ENCODE measurements at places on chromosomes 7 and 10. TPM values are rescaled to one million over a fixed set of nuclear protein-coding genes. Genes with fewer than 3 reads are reported as not detected.

DNA sequence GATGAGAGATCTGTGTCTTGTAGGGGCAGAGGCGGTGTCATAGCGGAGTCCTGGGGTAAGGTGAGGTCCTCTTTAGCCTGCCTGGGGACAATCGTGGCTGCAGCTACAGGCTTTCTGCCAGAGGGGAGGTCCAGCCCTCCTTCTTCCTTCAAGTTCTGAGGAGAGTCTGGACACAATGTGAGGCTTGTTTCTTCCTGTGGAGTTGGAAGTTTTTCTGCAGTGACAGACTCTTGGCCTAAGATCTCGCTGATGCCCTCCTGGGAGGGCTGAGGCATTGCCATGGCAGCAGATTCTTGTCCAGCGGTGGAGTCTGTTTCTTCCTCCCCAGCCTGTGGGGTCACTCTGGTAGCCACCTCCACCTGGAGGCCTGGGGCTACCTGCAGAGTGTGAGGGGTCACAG is 4.4 kb downstream of the NACAD start:
- peaks cover 6% of the 10 kb centered on the region for H3K4me1 ChIP-seq
- H3K36me3 ChIP-seq = no peaks in the 10 kb centered on the region
- DNase-seq = no peak
- H3K27ac ChIP-seq = no peak overlapping the region
- no peaks in the 10 kb centered on the region for H3K27me3 ChIP-seq

- DNase-seq = no peak
- peaks cover 54% of the 10 kb centered on the region for H3K4me1 ChIP-seq
- H3K4me3 ChIP-seq = no peak overlapping the region
- peaks cover 14% of the 10 kb centered on the region for H3K36me3 ChIP-seq
Measured at GRCh38 chr7:116317907-116318306, 107.6 kb downstream of the TES start.

GRCh38 chr7:66953044-66953427 is 32.0 kb downstream of the TMEM248 start:
- peaks cover 22% of the 10 kb centered on the region for H3K4me1 ChIP-seq
- no peak for DNase-seq
- no peaks in the 10 kb centered on the region for H3K27me3 ChIP-seq
- H3K36me3 ChIP-seq = peaks cover 32% of the 10 kb centered on the region

GRCh38 chr10:7383442-7383841 is 27.4 kb downstream of the SFMBT2 start:
- no peaks in the 10 kb centered on the region for H3K36me3 ChIP-seq
- H3K27ac ChIP-seq = no peak overlapping the region
- H3K4me1 ChIP-seq = no peaks in the 10 kb centered on the region
- DNase-seq = no peak

GRCh38 chr7:148761499-148762278 is 63.0 kb downstream of the CUL1 start:
- no peak overlapping the region for H3K27ac ChIP-seq
- H3K4me1 ChIP-seq = no peaks in the 10 kb centered on the region
- no peaks in the 10 kb centered on the region for H3K36me3 ChIP-seq
- H3K27me3 ChIP-seq = no peaks in the 10 kb centered on the region
- DNase-seq = no peak
- no peak overlapping the region for H3K4me3 ChIP-seq

DNA sequence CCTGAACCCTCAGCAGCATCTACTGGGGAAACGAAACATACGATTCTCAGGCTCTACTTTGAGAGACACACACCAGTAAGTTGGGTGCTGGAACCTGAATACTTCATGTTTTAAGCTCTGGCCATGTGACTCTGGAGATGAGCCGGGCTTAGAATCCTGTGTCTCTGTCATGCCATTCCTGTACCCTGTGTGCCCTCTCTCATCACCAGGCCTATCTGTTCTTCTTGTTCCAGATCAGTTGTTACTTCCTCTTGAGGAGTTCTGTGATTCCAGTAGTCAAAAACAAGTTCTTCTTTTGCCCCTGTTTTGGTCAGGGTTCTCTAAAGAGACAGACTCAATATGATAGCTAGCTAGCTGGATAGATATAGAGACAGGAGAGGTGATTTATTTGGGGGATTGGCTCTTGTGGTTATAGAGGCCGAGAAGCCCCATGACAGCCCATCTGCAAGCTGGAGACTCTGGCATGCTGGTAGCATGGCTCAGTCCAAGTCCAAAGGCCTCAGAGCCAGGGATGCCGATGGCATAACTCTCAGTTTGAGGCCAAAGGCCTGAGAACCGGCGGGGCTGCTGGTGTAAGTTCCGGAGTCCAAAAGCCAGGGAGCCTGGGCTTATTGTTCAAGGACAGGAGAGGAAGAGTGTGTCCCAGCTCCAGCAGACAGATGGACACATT is 54.3 kb downstream of the CHN2 start:
- no peaks in the 10 kb centered on the region for H3K36me3 ChIP-seq
- H3K27ac ChIP-seq = no peak overlapping the region
- no peak for DNase-seq
- no peaks in the 10 kb centered on the region for H3K27me3 ChIP-seq
- no peaks in the 10 kb centered on the region for H3K4me1 ChIP-seq

- no peak overlapping the region for H3K27ac ChIP-seq
- peaks cover 4% of the 10 kb centered on the region for H3K4me1 ChIP-seq
- H3K4me3 ChIP-seq = no peak overlapping the region
- no peaks in the 10 kb centered on the region for H3K36me3 ChIP-seq
- no peak for DNase-seq
Measured at GRCh38 chr10:60044242-60044641, 137.9 kb upstream of the CCDC6 start.

GRCh38 chr10:61897671-61898434 is 3.6 kb upstream of the ARID5B start:
- peak overlapping the region; percentile 66 for H3K27ac ChIP-seq
- peaks cover 34% of the 10 kb centered on the region for H3K4me1 ChIP-seq
- H3K4me3 ChIP-seq = peak overlapping the region; percentile 75
- no peak for DNase-seq
- no peaks in the 10 kb centered on the region for H3K36me3 ChIP-seq
- H3K27me3 ChIP-seq = no peaks in the 10 kb centered on the region

DNA sequence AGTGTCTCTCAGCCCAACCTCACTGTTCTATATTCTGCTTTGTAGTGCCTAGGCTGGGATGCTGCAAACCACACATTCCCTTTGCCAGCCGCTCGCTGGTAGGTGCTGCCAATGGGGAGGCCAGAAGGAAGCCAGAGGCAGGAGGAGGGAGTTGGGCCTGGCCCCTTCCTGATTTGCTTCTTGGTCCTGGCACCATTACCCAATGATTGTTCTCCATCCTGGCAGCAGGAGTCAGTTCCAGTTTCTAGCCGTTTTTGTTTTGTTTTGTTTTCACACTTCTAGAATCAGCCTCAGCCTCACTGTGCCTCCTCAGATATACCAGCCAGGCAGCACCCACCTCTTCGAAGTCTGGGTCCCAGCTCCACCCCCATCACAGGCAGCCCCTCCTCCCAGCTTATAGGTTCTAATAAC is 27.4 kb upstream of the LOXL4 start:
- no peak overlapping the region for H3K27ac ChIP-seq
- DNase-seq = no peak
- peaks cover 50% of the 10 kb centered on the region for H3K27me3 ChIP-seq
- H3K4me1 ChIP-seq = peaks cover 17% of the 10 kb centered on the region
- no peaks in the 10 kb centered on the region for H3K36me3 ChIP-seq
- H3K4me3 ChIP-seq = no peak overlapping the region

GRCh38 chr7:138258197-138258559 is 181.9 kb downstream of the AKR1D1 start:
- H3K4me3 ChIP-seq = no peak overlapping the region
- no peak overlapping the region for H3K27ac ChIP-seq
- no peaks in the 10 kb centered on the region for H3K27me3 ChIP-seq
- H3K36me3 ChIP-seq = no peaks in the 10 kb centered on the region

DNA sequence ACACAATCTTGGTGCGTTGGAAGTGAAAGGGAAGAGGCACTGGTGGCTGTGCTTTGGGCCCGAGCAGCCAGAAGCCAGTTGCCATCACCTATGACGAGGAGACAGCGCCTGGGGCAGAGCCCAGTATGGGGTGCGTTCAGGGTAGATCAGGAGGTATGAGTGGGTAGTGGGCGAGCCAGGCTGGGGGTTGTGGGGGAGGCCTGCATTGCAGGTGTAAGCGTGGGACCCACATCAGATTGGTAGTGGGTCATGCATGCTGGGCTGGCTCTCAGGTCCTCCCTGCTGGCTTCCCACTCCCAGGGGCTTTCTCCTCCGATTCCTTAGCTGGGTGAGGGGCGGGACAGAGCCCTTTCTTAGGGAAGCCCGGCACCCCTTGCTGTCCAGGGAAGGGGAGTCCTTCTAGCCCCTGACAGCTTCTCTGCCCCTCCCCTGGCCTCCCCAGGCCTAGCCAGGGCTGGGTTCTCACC is 445 bp upstream of the PVRIG start:
- H3K36me3 ChIP-seq = no peaks in the 10 kb centered on the region
- H3K4me1 ChIP-seq = no peaks in the 10 kb centered on the region
- no peaks in the 10 kb centered on the region for H3K27me3 ChIP-seq
- H3K4me3 ChIP-seq = no peak overlapping the region

GRCh38 chr7:45564485-45564884 is 9.7 kb upstream of the ADCY1 start:
- H3K4me1 ChIP-seq = no peaks in the 10 kb centered on the region
- no peaks in the 10 kb centered on the region for H3K36me3 ChIP-seq
- peaks cover 57% of the 10 kb centered on the region for H3K27me3 ChIP-seq
- H3K27ac ChIP-seq = no peak overlapping the region
- DNase-seq = no peak
- no peak overlapping the region for H3K4me3 ChIP-seq

- H3K27me3 ChIP-seq = peaks cover 9% of the 10 kb centered on the region
- DNase-seq = no peak
- H3K4me1 ChIP-seq = no peaks in the 10 kb centered on the region
- no peak overlapping the region for H3K27ac ChIP-seq
- no peak overlapping the region for H3K4me3 ChIP-seq
Measured at GRCh38 chr7:51665045-51665780, 348.6 kb upstream of the COBL start.

GRCh38 chr10:124117833-124118232 is 24.4 kb upstream of the CHST15 start:
- H3K27me3 ChIP-seq = no peaks in the 10 kb centered on the region
- H3K27ac ChIP-seq = no peak overlapping the region
- H3K4me3 ChIP-seq = no peak overlapping the region
- no peak for DNase-seq
- H3K36me3 ChIP-seq = no peaks in the 10 kb centered on the region
- no peaks in the 10 kb centered on the region for H3K4me1 ChIP-seq

GRCh38 chr7:66642932-66643331 is 14.3 kb downstream of the KCTD7 start:
- H3K27me3 ChIP-seq = no peaks in the 10 kb centered on the region
- H3K36me3 ChIP-seq = peaks cover 6% of the 10 kb centered on the region
- H3K4me3 ChIP-seq = no peak overlapping the region
- DNase-seq = no peak

DNA sequence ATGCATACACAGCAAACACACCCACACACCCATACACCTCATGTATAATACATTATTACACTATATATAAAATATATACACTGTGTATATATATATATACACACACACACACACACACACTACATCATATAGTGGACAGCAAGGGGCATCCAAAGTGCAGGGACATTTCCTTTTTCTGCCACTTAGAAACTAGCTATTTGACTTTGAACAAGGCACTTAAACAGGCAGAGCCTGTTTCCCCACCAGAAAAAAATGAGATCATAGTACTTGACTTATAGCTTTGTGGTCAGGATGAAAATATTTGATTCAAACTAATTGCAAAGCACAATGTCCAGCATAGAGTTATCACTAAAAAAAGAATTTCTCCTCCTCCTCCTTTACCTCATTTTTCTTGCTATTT is 254.3 kb upstream of the NPVF start:
- no peaks in the 10 kb centered on the region for H3K36me3 ChIP-seq
- DNase-seq = no peak
- no peaks in the 10 kb centered on the region for H3K4me1 ChIP-seq
- H3K27ac ChIP-seq = no peak overlapping the region
- peaks cover 36% of the 10 kb centered on the region for H3K27me3 ChIP-seq

GRCh38 chr10:11451640-11452260 is 159.7 kb downstream of the USP6NL start:
- no peaks in the 10 kb centered on the region for H3K4me1 ChIP-seq
- DNase-seq = no peak
- H3K36me3 ChIP-seq = no peaks in the 10 kb centered on the region
- no peak overlapping the region for H3K4me3 ChIP-seq

- peaks cover 9% of the 10 kb centered on the region for H3K4me1 ChIP-seq
- no peak overlapping the region for H3K27ac ChIP-seq
- H3K36me3 ChIP-seq = no peaks in the 10 kb centered on the region
- DNase-seq = no peak
- no peaks in the 10 kb centered on the region for H3K27me3 ChIP-seq
- H3K4me3 ChIP-seq = no peak overlapping the region
Measured at GRCh38 chr10:125115409-125115808, 45.0 kb downstream of the CTBP2 start.

GRCh38 chr10:6223981-6224380 is 21.2 kb downstream of the PFKFB3 start:
- no peak overlapping the region for H3K4me3 ChIP-seq
- H3K36me3 ChIP-seq = peaks cover 27% of the 10 kb centered on the region
- no peak for DNase-seq
- no peaks in the 10 kb centered on the region for H3K27me3 ChIP-seq
- peaks cover 12% of the 10 kb centered on the region for H3K4me1 ChIP-seq

DNA sequence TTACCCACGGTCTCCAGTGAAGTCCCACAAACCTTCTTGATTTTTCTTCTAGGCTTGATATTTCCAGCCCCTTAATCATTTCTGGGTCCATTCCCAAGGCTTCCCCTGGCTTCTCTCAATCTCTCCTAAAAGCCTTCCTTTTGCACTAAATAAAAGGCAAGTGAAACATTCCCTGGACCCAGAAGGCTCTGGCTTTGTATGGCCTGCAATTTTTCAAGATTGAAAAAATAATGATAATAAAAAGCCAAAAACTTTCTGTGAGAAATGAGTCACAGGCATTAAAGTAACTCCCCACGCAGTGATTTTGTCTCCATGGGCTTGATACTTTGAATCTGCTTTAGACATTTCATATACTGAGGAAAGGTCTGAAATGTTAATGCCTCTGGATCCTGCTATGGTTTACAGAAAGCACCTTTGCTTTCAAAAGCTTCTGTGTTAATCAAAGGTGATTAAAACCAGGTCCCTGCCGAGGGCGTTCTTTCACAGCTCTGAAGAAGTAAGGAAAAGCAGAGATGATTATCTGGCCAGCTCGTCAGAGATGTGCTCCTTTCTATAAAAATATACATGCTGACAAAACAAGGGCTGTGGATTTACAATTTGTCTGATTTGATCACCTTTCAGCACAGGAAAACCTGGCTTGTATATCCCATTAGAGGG is 118.9 kb upstream of the TMEM72 start:
- no peak overlapping the region for H3K4me3 ChIP-seq
- H3K27me3 ChIP-seq = peaks cover 38% of the 10 kb centered on the region
- H3K4me1 ChIP-seq = no peaks in the 10 kb centered on the region
- no peak overlapping the region for H3K27ac ChIP-seq

GRCh38 chr7:45713669-45714520 is 139.7 kb downstream of the ADCY1 start:
- no peaks in the 10 kb centered on the region for H3K36me3 ChIP-seq
- H3K27ac ChIP-seq = no peak overlapping the region
- no peak overlapping the region for H3K4me3 ChIP-seq
- DNase-seq = no peak

Gene OR9A2
- not detected for total RNA-seq

Gene SPDYE6
- total RNA-seq = not detected

Measured in HCT116 (cell line).